Non-pigmented ciliary epithelial cell (primary cell): ENCODE measurements at places on chromosomes 1 and 21.

- DNase-seq, result no peak
These were observed 62.4 kb downstream of the SPATA46 start for GRCh38 chr1:162314206-162314605.

DNA sequence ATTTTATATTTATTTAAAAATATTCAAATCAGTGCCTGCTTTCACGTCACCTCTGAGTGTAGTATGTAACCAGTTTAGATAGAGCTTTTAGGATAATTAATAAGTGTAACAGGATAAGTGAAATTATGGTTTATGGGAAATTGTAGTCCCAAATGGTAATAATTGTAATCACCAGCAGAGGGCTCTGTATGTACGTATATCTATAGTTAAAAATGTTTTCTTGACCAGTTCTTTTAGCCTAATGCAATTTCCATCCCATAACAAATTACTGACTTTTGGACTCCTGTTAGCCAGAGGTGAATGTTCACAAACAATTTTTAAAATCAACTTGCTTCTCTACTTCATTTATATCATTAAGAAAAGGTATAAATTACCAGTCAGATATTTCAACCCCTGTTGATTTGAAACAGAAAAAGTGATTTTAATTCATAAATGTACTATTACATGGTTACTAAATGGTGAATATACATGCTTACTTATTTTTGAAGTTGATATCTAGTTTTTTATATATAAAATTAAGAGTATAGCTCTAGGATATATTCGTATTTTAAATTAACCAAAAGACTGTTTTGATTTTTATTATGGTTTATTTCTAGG lies 25.3 kb downstream of the SLC30A7 start:
- DNase-seq, result no peak

GRCh38 chr1:34642679-34643078 lies 112.2 kb upstream of the GJB5 start:
- DNase-seq, result no peak

DNA sequence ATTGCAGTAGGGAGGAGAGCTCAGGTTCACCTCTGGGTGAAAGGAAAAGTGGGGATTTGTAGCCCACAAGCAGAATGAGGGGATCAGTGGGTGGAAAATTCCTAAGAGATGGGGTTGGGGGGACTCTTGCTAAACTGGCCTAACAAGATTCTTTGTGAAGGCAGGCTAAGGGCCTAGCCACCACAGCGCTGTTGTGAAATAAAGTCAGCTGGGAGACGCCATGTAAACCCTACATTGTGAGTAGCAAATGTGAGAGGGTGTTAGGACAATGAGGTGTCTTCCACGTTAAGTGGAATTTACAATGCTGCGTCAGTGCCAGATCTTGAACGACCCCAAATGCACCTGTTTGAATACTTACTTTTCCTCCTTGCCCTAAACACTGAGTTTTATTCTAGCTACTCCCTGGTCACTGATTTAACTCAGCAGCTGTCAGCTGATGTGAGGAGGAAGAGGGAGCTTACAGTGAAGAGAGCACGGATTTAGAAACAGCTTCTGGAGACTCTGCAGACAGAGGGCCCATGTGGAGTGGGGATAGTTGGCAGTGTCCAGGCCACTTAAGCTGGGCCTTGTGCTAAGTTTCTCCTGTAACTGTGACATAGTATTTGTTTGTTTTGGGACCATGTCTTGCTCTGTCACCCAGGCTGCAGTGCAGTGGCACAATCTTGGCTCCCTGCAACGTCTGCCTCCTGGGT lies 17.3 kb downstream of the PDPN start:
- DNase-seq, result no peak

- no peak for DNase-seq
These were observed 2.5 kb downstream of the FCRL4 start for GRCh38 chr1:157595356-157595755.

DNA sequence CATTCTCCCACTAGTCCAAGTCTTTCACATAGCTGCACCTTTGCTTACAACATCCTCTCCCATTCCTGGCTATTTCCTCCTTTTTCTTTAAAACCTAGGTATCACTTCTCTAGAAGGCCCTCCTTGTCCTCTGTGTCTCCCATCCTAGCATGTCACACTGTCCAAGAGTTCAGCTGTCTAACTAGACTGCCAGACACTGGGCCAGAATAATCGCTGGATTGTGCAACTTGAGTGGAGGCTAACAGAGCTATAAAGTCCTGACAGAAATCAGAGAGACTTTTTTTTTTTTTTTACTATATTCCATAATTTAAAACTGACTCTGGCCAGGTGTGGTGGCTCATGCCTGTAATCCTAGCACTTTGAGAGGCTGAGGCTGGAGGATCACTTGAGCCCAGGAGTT lies 4.2 kb upstream of the ANGPTL7 start:
- DNase-seq, result no peak

DNA sequence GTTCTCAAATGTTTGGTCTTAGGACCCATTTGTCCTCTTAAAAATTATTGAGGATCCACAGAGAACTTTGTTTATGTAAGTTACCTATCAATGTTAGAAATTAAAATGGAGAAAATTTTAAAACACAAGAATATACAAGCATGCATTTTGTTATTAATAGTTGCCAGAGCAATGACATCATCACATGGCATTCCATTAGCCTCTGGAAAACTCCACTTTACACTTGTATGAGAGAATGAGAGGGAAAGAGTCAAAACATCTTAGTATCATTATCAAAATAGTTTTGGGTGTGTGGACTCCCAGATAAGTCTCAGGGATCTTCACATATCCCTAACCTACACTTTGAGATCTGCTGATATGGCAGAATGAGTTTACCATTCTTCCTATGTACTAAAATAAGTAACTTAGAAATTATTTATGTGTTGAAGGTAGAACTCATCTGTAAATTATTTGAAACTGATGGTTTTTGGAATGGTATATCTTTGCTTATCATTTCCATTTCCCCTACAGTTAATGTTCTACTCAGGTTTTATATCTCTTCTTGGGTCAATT lies 48.8 kb downstream of the RNF220 start:
- no peak for DNase-seq

- no peak for DNase-seq
These were observed 76.9 kb upstream of the NEK2 start for GRCh38 chr1:211752317-211752716.

GRCh38 chr21:26124896-26125295 lies 45.7 kb downstream of the APP start:
- no peak for DNase-seq

GRCh38 chr1:160466961-160467360 lies 56.1 kb downstream of the SLAMF6 start:
- DNase-seq, result no peak

- DNase-seq, result no peak
These were observed 126.5 kb upstream of the RUNX3 start for GRCh38 chr1:25056536-25056935.

GRCh38 chr1:93775224-93775623 lies 93.6 kb upstream of the BCAR3 start:
- DNase-seq, result no peak

DNA sequence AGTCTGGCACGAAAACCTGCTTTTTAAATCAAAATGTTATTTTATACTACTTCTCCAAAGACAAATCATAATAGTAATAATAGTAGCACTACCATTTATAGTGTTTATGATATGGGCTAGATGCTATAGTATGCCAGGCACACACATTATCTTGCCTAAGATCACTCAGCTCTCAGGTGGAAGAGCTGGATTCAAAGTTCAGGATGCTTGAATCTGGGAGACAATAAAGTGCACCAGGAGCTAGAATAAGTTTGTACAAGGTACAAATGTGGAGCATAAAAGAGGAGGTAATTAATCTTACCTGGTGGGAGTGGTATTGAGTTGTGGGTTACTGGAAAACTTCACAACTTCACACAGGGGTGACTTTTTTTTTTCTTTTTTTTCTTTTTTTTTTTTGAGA lies 10.0 kb upstream of the ELOVL1 start:
- DNase-seq, result no peak

DNA sequence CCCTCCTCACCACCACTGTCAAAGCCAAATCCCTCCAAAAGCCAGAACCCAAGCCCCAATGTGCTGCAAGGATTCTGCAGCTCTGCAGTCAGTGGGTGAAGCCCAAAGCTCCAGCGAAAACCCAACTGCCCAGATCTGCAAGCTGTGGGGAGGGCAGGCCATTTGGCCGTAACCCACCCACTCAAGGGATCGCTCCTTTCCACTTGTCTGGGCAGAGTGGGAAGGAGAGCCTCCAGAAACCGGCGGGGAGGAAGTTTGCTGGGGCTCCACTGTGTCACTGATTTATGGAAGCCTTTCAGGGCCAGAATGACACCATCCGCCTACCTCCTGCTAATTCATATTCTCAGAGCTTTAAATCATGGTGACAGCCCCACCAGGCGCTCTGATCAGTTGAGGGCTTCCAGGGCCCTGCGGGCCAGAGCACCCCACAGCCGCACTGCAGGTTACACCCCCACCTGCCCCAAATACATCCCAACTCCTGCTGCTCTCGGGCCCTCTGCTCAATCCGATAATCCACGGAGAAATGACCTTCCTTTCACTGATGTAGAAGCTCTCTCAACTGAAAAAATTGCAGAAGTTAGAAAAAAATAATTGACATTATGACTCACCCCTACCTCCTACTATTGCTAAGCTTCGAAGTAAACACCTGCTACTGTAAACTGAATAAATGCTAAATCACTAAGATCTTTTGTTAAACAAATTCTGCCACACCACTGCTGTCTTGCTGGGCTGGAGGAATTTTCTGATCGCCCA lies 40.6 kb upstream of the RAB4A start:
- no peak for DNase-seq

DNA sequence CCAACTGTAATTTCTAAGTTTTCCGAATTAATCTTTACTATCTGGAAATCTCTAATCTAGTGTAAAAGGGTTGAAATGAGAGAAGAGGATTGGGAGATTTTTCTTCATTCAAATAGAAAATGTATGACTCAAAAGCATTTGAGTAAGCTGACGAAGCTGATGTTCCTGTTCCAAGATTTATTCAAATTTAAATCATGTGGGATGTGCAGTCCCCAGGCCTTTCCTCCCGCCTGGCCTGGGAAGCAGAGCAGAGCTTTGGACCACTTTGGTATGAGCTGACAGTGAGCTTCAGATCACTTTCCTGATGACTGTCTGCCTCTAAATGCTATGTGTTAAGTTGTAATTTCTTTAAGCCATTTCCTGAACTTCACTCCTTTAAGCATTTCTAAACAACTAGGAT lies 192.0 kb downstream of the DHRS3 start:
- DNase-seq, result no peak

DNA sequence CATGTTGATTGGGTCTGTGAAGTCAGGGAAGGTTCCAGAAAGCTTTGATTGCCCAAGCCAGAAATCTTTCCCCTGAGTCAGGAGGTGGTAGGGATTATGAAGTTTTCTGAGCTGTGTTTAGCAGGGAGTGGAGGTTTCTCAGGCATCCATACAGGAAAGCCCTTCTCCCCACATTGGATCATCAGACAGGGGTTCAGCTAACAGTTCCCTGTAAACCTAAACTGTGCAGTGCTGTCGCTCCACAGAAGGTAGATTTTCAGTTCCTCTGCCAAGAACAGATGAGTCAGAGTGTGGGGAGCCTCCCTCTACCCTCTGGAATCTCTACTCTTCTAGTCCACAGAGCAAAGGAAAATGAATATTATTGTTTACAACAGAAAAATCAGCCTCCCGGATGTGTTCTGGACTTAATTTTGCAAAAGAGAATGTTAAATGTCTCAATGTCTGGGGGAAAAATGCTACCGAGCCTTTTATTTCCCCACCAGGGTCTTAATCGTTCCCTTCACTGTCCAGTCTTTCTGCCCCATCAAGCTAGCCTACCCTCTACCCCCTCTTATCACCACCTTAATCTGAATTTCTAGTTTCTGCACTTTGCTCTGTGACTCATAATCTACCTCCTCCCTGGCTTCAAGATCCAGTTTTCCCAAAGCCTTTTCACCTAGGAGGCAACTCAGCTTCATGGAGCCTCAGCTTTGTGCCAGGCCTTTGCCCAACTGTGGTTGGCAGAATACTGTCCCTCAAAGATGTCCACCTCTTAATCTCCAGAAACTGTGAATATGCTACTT lies 355.6 kb downstream of the PRDM2 start:
- no peak for DNase-seq

DNA sequence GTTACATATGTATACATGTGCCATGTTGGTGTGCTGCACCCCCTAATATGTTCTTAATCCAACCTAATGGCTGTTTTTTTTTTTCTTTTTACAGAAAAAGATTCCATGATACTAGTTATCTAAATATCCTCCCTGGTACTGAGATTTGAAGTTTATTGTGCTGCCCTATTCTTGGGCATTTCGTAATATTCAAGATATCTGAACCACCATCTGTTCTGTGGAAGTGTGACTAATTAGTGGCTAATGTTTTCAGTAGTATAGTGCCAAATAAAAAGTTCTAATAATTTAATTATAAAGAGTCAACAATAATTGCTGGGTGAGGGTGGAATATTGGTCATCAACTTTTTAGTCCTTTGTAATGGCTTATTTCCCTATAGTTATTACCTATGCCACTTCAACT lies 217.5 kb downstream of the GABPA start:
- no peak for DNase-seq

DNA sequence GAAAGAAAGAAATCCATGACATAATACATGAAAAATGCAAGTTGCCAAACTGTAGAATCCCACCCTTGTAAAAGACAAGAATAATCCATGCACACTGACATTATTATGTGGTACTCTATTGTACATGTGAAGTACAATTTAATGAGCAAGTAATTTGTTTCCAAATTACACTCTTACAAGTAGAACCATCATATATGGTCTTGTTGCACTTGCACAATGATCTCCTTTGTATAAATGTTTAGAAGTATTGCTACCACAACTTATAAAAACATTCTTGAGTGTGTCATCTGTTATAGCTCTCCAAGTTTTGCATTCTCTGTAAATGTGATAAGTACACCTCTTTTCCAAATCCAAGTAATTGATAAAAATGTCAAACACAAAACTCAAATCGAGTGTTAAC lies 29.1 kb upstream of the ZNF281 start:
- DNase-seq, result no peak
